ENCODE measurements at places on chromosomes 3 and 15.

- DNase-seq: no peak
Measured at GRCh38 chr3:1513662-1514061, 420.8 kb downstream of the CNTN6 start.

DNA sequence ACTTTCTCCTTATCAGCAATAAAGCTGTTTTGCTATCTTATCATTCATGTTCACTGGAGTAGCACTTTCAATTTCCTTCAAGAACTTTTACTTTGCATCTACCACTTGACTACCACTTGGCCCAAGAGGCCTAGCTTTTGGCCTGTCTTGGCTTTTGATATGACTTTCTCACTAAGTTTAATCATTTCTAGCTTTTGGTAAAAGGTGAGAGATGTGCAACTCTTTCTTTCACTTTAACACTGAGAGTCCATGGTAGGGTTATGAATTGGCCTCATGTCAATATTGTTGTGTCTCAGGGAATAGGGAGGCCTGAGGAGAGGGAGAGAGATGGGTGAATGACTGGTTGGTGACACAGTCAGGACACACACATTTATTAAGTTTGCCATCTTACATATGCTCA is 31.0 kb upstream of the FAM3D start:
- DNase-seq: no peak

DNA sequence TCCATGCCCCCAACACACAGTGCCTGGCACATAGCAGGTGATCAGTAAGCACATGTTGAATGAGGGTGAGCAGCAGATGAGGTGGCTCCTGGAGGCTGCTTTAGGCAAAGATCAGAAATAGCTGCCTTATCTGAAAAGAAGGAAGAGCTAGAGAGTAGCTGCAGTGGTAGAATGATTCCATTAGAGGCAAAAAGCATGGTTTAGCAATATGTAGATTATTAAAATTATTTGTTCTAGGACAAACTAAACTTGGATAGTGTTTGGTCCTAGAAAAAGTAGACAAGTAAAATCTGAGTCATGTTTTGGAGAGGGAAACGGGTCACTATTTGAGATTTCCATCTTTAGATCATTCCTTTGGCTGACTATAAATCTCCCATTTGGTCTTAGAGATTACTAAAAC is 32.1 kb downstream of the KIF7 start:
- DNase-seq: no peak

- peak; percentile 71 for DNase-seq
Measured at GRCh38 chr3:56314842-56315241, 153.4 kb downstream of the ERC2 start.
